ENCODE measurements at places on chromosomes 12 and 14.
A peak's percentile ranks its signal among the peaks of the same experiment; 100 is the strongest.

GRCh38 chr14:89621009-89621421 lies 204.0 kb upstream of the FOXN3 start:
- peak; percentile 65 for DNase-seq

- DNase-seq: no peak
Observed at GRCh38 chr14:52885230-52885629, 65.6 kb downstream of the FERMT2 start.

GRCh38 chr14:103915616-103916015 lies 12.6 kb upstream of the TDRD9 start:
- no peak for DNase-seq

DNA sequence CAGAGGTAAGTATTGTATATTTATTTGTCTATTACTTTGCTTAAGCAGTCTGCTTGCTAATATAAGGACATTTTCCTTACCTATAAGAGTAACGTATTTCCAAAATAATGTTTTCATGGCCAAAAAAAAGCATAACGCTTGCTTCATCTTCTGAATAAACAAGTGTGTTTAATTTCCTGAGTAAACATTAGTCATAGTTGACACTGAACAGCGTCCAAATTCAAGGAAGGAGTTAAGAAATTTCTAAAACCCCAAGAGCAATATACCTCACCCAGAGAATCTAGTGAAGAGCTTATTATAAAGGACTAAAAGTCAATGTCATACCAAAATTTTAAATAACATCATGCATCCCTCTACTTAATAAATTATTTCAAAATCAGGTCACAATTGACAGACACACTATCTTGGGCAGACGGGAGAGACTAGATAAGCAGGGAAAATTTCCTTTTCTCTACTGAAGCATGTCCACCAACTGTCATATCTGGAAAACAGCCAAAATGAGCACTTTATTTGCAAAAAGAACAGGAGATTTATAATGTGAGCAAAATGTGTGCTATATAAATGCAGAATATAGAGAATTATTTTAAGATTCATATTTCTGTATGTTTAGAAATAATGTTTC lies 25.1 kb downstream of the ANKS1B start:
- DNase-seq: no peak

- DNase-seq: no peak
Observed at GRCh38 chr12:76836633-76837032, 42.2 kb downstream of the CSRP2 start.

Measured in CD4-positive, alpha-beta T cell treated with Interleukin-6 for 4 hours (primary cell).